Naive thymus-derived CD8-positive, alpha-beta T cell (primary cell): ENCODE measurements at places on chromosomes 3 and 15. TPM values are rescaled to one million over a fixed set of nuclear protein-coding genes. Genes with fewer than 3 reads are reported as not detected.

DNA sequence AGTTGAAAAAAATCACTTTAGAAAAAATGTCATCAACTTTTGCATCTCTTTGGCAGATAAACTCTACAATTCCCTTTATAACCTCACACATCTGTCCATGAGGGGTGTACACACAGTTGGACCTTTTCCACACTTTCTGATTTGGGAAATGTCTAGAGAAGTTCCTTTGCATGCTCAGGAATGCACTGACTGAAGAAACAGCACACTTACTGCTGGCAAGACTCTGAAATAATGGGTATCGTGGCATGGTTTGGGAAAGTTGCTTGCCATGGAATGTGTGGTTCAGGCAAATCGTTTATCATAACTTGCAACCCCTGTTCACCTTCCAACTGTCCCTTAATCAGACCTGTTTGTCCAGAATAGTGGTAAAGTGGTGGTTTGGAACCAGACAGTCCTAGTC lies 135.3 kb upstream of the TGFBR2 start:
- H3K27ac ChIP-seq: no peak overlapping the region
- H3K36me3 ChIP-seq: no peaks in the 10 kb centered on the region
- no peak overlapping the region for H3K4me3 ChIP-seq
- peaks cover 36% of the 10 kb centered on the region for H3K4me1 ChIP-seq
- H3K27me3 ChIP-seq: no peaks in the 10 kb centered on the region
- no peak for DNase-seq

- H3K27me3 ChIP-seq: peaks cover 3% of the 10 kb centered on the region
- H3K4me1 ChIP-seq: peaks cover 12% of the 10 kb centered on the region
- H3K27ac ChIP-seq: no peak overlapping the region
- H3K4me3 ChIP-seq: no peak overlapping the region
- no peak for DNase-seq
These were observed 17.1 kb upstream of the GCNT3 start for GRCh38 chr15:59594493-59594942.

- no peaks in the 10 kb centered on the region for H3K36me3 ChIP-seq
- no peak overlapping the region for H3K27ac ChIP-seq
These were observed 51.0 kb upstream of the SSR3 start for GRCh38 chr3:156605686-156606605.

GRCh38 chr3:176739159-176739558 lies 458.1 kb downstream of the TBL1XR1 start:
- DNase-seq: no peak
- no peaks in the 10 kb centered on the region for H3K36me3 ChIP-seq
- no peak overlapping the region for H3K4me3 ChIP-seq
- no peaks in the 10 kb centered on the region for H3K4me1 ChIP-seq

DNA sequence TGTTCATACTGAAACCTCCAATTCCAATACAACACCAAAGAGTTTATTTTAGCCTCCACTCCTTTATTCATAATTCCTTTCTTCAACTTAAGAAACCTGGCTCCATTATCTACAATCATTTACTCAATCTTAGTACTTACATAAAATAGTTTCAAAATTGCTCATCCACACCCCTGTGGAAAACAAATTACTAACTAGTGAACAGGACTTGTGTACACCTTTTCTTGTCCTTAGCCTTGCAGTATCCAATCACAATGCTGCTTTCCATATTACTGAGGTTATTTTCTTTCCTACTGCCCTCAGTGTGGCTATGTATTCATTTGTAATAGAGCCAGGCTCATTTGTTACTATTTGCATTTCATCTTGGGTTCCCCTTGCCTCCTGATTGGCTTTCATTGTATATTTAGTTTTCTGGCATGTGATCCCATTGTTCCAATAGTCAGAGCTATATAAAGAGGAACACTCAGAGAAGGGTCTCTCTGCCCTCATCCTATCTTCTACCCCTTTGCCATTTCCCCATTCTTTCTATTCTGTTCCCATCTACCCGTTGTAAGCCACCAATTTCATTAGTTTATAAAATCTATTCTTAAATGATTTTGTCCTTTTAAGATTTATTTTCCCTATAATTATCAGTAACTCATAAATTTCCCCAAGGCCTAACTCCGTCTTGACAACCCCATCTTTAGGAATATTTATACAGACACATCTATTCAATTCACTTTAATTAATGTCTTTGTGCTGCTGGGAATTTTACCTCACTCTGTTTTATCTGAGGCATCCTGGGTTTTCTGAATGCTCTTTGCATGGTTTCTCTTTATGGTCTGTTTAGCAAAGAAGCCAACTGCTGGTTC lies 67.9 kb upstream of the RBP1 start:
- no peaks in the 10 kb centered on the region for H3K27me3 ChIP-seq
- H3K4me3 ChIP-seq: no peak overlapping the region
- DNase-seq: no peak
- no peaks in the 10 kb centered on the region for H3K4me1 ChIP-seq

ADGRG7 gene
- not detected for polyA plus RNA-seq

- no peak overlapping the region for H3K27ac ChIP-seq
- H3K36me3 ChIP-seq: peaks cover 15% of the 10 kb centered on the region
- peaks cover 5% of the 10 kb centered on the region for H3K4me1 ChIP-seq
- H3K27me3 ChIP-seq: no peaks in the 10 kb centered on the region
These were observed 72.6 kb downstream of the NPTN start for GRCh38 chr15:73560501-73561117.

FETUB gene
- not detected for polyA plus RNA-seq

POLQ gene
- polyA plus RNA-seq: 0.02 TPM

DNA sequence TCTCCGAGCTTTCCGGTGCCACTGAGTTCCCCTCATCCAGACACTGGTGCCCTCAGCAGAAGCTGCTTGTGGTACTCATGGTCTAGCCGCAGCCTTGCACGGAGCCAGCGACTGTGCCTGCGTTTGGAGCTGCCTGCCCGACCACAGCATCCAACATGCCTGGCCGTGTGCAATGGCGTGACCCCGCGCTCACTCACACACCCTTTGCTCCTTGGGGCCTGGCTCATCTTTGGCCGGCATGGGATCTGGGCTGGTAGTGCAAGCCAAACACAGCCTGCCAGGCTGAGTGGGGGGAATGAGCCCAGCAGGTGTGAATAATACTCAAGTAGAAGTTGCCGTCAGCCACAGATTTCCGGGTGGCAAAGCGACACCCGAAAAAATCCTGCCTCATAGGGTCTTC lies 1178.7 kb upstream of the GBE1 start:
- no peaks in the 10 kb centered on the region for H3K4me1 ChIP-seq
- H3K27me3 ChIP-seq: no peaks in the 10 kb centered on the region
- no peak overlapping the region for H3K4me3 ChIP-seq
- H3K36me3 ChIP-seq: no peaks in the 10 kb centered on the region
- peak; percentile 13 for DNase-seq
- H3K27ac ChIP-seq: no peak overlapping the region

GRCh38 chr15:69554279-69554961 lies 101.8 kb downstream of the RPLP1 start:
- H3K4me1 ChIP-seq: no peaks in the 10 kb centered on the region
- no peak for DNase-seq
- no peak overlapping the region for H3K4me3 ChIP-seq
- no peak overlapping the region for H3K27ac ChIP-seq
- peaks cover 2% of the 10 kb centered on the region for H3K27me3 ChIP-seq

GRCh38 chr3:30747771-30748281 lies 141.4 kb downstream of the TGFBR2 start:
- H3K27ac ChIP-seq: no peak overlapping the region
- DNase-seq: no peak
- H3K27me3 ChIP-seq: no peaks in the 10 kb centered on the region
- H3K4me1 ChIP-seq: peaks cover 15% of the 10 kb centered on the region
- H3K36me3 ChIP-seq: no peaks in the 10 kb centered on the region

GRCh38 chr15:44222478-44222877 lies 27.4 kb upstream of the FRMD5 start:
- no peaks in the 10 kb centered on the region for H3K36me3 ChIP-seq
- no peak overlapping the region for H3K27ac ChIP-seq
- DNase-seq: no peak
- H3K27me3 ChIP-seq: peaks cover 23% of the 10 kb centered on the region
- no peak overlapping the region for H3K4me3 ChIP-seq

GRCh38 chr3:184230081-184230602 lies 757 bp downstream of the VWA5B2 start:
- no peaks in the 10 kb centered on the region for H3K36me3 ChIP-seq
- no peak overlapping the region for H3K4me3 ChIP-seq

GRCh38 chr15:68583936-68584755 lies 5.4 kb downstream of the CORO2B start:
- H3K36me3 ChIP-seq: no peaks in the 10 kb centered on the region
- peaks cover 12% of the 10 kb centered on the region for H3K27me3 ChIP-seq
- no peak for DNase-seq

DNA sequence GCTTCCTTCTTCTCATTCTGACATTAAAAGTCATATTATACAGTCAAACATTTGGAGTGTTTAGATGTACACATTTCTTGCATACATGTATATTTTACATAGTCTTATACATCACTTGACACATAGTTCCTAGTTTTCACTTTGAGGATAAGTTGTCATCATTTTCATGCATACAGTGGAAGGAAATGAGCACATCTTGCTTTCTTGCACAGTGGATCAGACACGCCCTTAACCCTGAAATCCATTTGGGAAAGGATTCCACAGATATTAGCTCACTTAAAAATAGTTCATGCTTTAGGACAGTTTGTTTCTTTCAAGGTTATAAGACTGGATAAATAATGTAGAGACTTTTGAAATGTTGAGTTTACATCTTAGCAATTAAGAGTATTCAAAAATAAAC lies 148.6 kb upstream of the MME start:
- H3K27ac ChIP-seq: no peak overlapping the region
- DNase-seq: no peak
- no peaks in the 10 kb centered on the region for H3K27me3 ChIP-seq
- H3K4me3 ChIP-seq: no peak overlapping the region

- H3K27me3 ChIP-seq: no peaks in the 10 kb centered on the region
- no peaks in the 10 kb centered on the region for H3K36me3 ChIP-seq
- no peaks in the 10 kb centered on the region for H3K4me1 ChIP-seq
- no peak overlapping the region for H3K27ac ChIP-seq
- H3K4me3 ChIP-seq: no peak overlapping the region
- no peak for DNase-seq
These were observed 17.2 kb downstream of the LINGO1 start for GRCh38 chr15:77615472-77615871.

GRCh38 chr3:63874769-63875168 lies 11.1 kb downstream of the ATXN7 start:
- H3K27me3 ChIP-seq: no peaks in the 10 kb centered on the region
- peaks cover 72% of the 10 kb centered on the region for H3K4me1 ChIP-seq
- H3K27ac ChIP-seq: no peak overlapping the region
- peaks cover 3% of the 10 kb centered on the region for H3K36me3 ChIP-seq
- no peak for DNase-seq
